Smooth muscle cell of bladder (primary cell): ENCODE measurements at places on chromosomes 6 and 20. TPM values are rescaled to one million over a fixed set of nuclear protein-coding genes. Genes with fewer than 3 reads are reported as not detected.

MRPL2 gene
- total RNA-seq, result 16.5 and 18.1 TPM in 2 replicates

SAMD10 gene
- 0.28 and 0.43 TPM in 2 replicates for total RNA-seq

WFDC2 gene
- not detected in 2 replicates for total RNA-seq

MYLK4 gene
- 0.46 and 0.57 TPM in 2 replicates for total RNA-seq

NKX2-2 gene
- total RNA-seq, result not detected in 2 replicates

PDYN gene
- total RNA-seq, result not detected in 2 replicates

PTK6 gene
- total RNA-seq, result under 0.01 and 0.09 TPM in 2 replicates

PEX6 gene
- total RNA-seq, result 23.5 and 53.9 TPM in 2 replicates

LY6G6C gene
- total RNA-seq, result not detected in 2 replicates

KIAA1755 gene
- 0.43 and 1.9 TPM in 2 replicates for total RNA-seq

ENPP3 gene
- total RNA-seq, result 0.14 and 0.37 TPM in 2 replicates

PHACTR3 gene
- not detected in 2 replicates for total RNA-seq

CDSN gene
- under 0.01 TPM in 1 of 2 replicates, not detected in the other for total RNA-seq

PRSS16 gene
- 0.28 TPM in 1 of 2 replicates, not detected in the other for total RNA-seq

EDN3 gene
- not detected in 2 replicates for total RNA-seq

RBM39 gene
- 319 and 352 TPM in 2 replicates for total RNA-seq

TOX2 gene
- total RNA-seq, result 1.1 and 1.3 TPM in 2 replicates

RAB23 gene
- total RNA-seq, result 69.7 and 71.0 TPM in 2 replicates

ID4 gene
- total RNA-seq, result 8.0 and 10.2 TPM in 2 replicates

DTNBP1 gene
- 5.5 and 6.2 TPM in 2 replicates for total RNA-seq

CSTF1 gene
- total RNA-seq, result 19.2 and 24.7 TPM in 2 replicates

GPR6 gene
- total RNA-seq, result not detected in 2 replicates

RRAGD gene
- 0.14 and 3.1 TPM in 2 replicates for total RNA-seq

PARD6B gene
- total RNA-seq, result 0.37 and 1.00 TPM in 2 replicates

FOXC1 gene
- total RNA-seq, result 0.28 and 0.71 TPM in 2 replicates

PKIG gene
- total RNA-seq, result 88.0 and 120 TPM in 2 replicates

CLVS2 gene
- total RNA-seq, result under 0.01 TPM in 2 replicates

PTGIS gene
- total RNA-seq, result 210 and 605 TPM in 2 replicates

RGS17 gene
- 6.5 and 9.2 TPM in 2 replicates for total RNA-seq

ZSCAN16 gene
- 1.8 and 2.8 TPM in 2 replicates for total RNA-seq

DSP gene
- 0.28 and 0.83 TPM in 2 replicates for total RNA-seq

TRIM31 gene
- not detected in 2 replicates for total RNA-seq

PI16 gene
- 0.43 and 4.6 TPM in 2 replicates for total RNA-seq

GTF2H4 gene
- total RNA-seq, result 5.8 and 11.1 TPM in 2 replicates

WFDC10B gene
- total RNA-seq, result 0.14 TPM in 1 of 2 replicates, not detected in the other

GJA10 gene
- not detected in 2 replicates for total RNA-seq

ACTL10 gene
- total RNA-seq, result 1.3 and 1.9 TPM in 2 replicates

AKAP12 gene
- total RNA-seq, result 63.9 and 67.4 TPM in 2 replicates

SLC13A3 gene
- 2.7 and 4.9 TPM in 2 replicates for total RNA-seq

TGM3 gene
- total RNA-seq, result 0.18 TPM in 1 of 2 replicates, not detected in the other

DACT2 gene
- 0.85 and 1.0 TPM in 2 replicates for total RNA-seq

ADGB gene
- not detected in 2 replicates for total RNA-seq

GPLD1 gene
- 0.14 and 0.28 TPM in 2 replicates for total RNA-seq

PRPH2 gene
- total RNA-seq, result 1.8 and 2.5 TPM in 2 replicates

BPI gene
- not detected in 2 replicates for total RNA-seq

OR12D3 gene
- not detected in 2 replicates for total RNA-seq

SIGLEC1 gene
- under 0.01 TPM in 1 of 2 replicates, not detected in the other for total RNA-seq

FAM209B gene
- total RNA-seq, result not detected in 2 replicates

PAK5 gene
- total RNA-seq, result not detected in 2 replicates

FLRT3 gene
- total RNA-seq, result 8.7 and 32.9 TPM in 2 replicates

C20orf204 gene
- 0.57 and 0.92 TPM in 2 replicates for total RNA-seq
